Activated CD4-positive, alpha-beta T cell treated with anti-CD3 and anti-CD28 coated beads, Interleukin-2, amount 10 ng/mL, durations not matched to agents 7 days and 5 days (primary cell): ENCODE measurements at places on chromosomes 6 and 20.

- no peak for DNase-seq
- no peaks in the 10 kb centered on the region for H3K36me3 ChIP-seq
- H3K27me3 ChIP-seq, result no peaks in the 10 kb centered on the region
- no peak overlapping the region for H3K4me3 ChIP-seq
Measured at GRCh38 chr6:168524571-168525001, 83.6 kb downstream of the SMOC2 start.

- H3K4me1 ChIP-seq, result no peaks in the 10 kb centered on the region
- no peak overlapping the region for H3K4me3 ChIP-seq
- DNase-seq, result no peak
- H3K27ac ChIP-seq, result no peak overlapping the region
Measured at GRCh38 chr6:132161283-132161682, 210.1 kb upstream of the CCN2 start.

GRCh38 chr6:25485821-25486534 is 166.0 kb upstream of the SCGN start:
- DNase-seq, result no peak
- no peak overlapping the region for H3K27ac ChIP-seq
- no peaks in the 10 kb centered on the region for H3K36me3 ChIP-seq
- H3K4me1 ChIP-seq, result peaks cover 6% of the 10 kb centered on the region
- H3K4me3 ChIP-seq, result no peak overlapping the region

- no peak overlapping the region for H3K27ac ChIP-seq
- peaks cover 5% of the 10 kb centered on the region for H3K27me3 ChIP-seq
- peaks cover 3% of the 10 kb centered on the region for H3K36me3 ChIP-seq
- peaks cover 5% of the 10 kb centered on the region for H3K4me1 ChIP-seq
Measured at GRCh38 chr6:26483727-26484126, 16.4 kb upstream of the BTN1A1 start.

DNA sequence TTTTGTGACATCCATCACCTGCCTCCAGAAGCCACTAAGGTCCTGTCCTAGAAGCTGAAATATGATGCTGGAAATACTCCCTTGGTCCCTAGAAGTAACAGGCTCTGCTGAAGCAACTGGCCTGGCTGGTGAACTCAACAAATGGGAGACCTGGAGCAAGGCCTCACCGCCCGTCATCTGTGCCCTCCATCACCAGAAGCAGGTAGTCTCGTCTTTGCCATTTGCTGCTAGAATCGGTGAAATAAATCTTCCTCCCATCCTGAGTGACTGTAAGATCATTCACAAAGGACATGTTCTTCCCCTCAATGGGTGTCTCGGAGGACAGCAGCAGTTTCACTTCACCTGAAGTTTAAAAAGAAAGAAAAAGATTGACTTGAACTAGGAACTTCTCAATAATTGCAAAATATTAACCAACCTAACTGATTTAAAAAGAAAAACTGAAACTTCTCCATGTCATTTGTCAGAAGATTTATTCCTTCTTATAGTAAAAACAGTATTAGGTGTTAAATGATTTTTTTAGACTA is 21.0 kb downstream of the CST7 start:
- no peak overlapping the region for H3K4me3 ChIP-seq
- H3K27me3 ChIP-seq, result no peaks in the 10 kb centered on the region

DNA sequence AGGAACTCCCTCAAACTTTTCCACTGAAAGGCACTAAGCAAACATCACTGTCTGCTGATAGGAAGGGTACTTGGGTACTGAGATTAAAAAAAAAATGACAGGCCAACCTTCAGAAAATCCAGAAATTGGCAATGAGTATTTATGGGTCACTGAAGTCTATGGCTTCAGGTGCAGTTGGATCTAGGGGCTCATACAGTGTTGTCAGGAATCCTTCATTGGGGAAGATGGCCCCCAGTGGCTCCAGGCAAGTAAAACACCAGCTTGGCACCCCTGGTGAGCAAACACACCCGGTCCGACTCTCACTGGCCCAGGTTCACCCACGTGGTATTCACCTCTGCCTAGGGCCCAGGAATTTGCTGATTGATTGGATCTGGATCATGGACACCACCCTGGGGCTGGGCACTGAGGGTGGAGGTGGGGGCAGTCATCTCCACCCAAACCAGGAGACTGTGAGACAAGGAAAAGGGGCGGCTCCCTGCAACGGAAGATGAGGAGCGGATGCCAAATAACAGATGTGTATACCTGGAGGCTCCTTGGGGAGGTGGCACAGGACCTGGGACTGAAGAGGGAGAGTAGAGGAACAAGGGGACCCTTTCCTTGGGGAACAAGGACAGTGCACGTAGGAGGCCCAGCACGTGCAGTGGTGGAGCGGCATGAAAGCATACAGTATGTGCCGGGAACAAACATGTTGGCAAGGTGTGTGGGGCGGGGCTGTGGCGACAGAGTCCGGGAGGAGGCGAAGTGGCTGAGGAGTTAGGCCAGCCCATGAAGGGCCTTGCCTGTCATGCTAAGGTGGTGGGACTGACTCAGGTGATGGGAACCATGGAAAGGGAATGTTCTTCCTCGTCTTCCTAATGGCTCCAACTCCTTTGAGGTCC is 4.7 kb downstream of the SLC2A10 start:
- peaks cover 3% of the 10 kb centered on the region for H3K4me1 ChIP-seq
- H3K27me3 ChIP-seq, result peaks cover 20% of the 10 kb centered on the region
- H3K4me3 ChIP-seq, result no peak overlapping the region
- H3K36me3 ChIP-seq, result no peaks in the 10 kb centered on the region
- no peak overlapping the region for H3K27ac ChIP-seq
- no peak for DNase-seq

DNA sequence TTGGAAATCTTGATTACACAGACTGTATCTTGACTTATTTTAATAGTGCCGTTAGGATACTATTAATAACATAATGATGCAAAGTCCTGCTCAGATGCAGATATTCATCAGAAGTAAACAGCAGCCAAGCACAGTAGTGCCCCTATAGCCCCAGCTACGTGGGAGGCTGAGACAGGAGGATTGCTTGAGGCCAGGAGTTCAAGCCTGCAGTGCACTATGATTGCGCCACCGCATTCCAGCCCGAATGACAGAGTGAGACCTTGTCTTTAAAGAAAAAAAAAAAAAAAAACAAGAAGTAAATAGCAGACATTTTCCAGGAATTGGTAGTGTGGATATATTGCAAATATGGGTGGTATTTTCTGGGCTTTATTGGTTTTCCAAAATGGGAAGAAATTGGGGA is 61.8 kb downstream of the TULP4 start:
- DNase-seq, result no peak
- H3K4me3 ChIP-seq, result no peak overlapping the region
- H3K27ac ChIP-seq, result no peak overlapping the region
- no peaks in the 10 kb centered on the region for H3K4me1 ChIP-seq

- DNase-seq, result no peak
- H3K4me1 ChIP-seq, result no peaks in the 10 kb centered on the region
- peaks cover 11% of the 10 kb centered on the region for H3K27me3 ChIP-seq
- H3K4me3 ChIP-seq, result no peak overlapping the region
- H3K27ac ChIP-seq, result no peak overlapping the region
Measured at GRCh38 chr20:46221256-46221833, 87.0 kb downstream of the CDH22 start.

DNA sequence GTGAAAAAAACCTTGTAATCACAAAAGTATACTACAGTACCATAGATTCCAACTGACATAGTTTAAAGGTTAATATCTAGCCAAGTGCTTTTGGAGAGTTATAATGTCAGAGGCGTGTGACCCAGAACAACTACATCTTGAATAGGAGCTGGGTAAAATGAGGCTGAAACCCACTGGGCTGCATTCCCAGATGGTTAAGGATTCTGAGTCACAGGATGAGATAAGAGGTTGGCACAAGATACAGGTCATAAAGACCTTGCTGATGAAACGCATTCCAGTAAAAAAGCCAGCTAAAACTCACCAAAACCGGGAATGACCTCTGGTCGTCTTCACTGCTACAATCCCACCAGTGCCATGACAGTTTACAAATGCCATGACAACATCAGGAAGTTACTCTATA is 22.4 kb upstream of the KIAA0408 start:
- H3K4me3 ChIP-seq, result no peak overlapping the region
- H3K4me1 ChIP-seq, result peaks cover 28% of the 10 kb centered on the region
- DNase-seq, result no peak
- peaks cover 4% of the 10 kb centered on the region for H3K27me3 ChIP-seq

- H3K27me3 ChIP-seq, result no peaks in the 10 kb centered on the region
- no peak overlapping the region for H3K4me3 ChIP-seq
- no peaks in the 10 kb centered on the region for H3K4me1 ChIP-seq
- no peak for DNase-seq
- H3K36me3 ChIP-seq, result no peaks in the 10 kb centered on the region
Measured at GRCh38 chr6:139853302-139853992, 479.0 kb upstream of the CITED2 start.

DNA sequence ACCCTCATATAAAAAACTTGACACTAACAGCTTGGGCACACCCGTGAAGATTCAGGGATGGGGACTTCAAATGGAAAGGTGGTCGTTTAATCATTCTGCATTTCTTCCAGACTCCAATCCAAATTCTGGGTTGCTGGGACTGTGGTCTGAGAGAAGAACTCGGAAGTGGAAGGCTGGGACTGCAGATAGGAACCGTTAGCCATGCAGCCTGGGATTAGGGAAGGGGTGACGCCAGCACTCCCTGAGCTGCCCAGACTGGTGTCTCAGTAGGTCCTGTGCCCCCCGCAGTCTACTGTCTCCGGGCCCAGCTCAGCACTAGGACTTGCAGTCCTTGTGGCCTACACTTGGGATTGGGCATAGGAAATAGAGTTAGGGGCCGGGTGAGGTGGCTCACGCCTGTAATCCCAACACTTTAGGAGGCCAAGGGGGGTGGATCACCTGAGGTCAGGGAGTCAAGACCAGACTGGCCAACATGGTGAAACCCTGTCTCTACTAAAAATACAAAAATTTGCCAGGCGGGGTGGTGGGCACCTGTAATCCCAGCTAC is 511 bp upstream of the CLIC1 start:
- peaks cover 42% of the 10 kb centered on the region for H3K36me3 ChIP-seq
- no peaks in the 10 kb centered on the region for H3K27me3 ChIP-seq
- peaks cover 68% of the 10 kb centered on the region for H3K4me1 ChIP-seq
- peak overlapping the region; percentile 96 for H3K27ac ChIP-seq
- no peak for DNase-seq

DNA sequence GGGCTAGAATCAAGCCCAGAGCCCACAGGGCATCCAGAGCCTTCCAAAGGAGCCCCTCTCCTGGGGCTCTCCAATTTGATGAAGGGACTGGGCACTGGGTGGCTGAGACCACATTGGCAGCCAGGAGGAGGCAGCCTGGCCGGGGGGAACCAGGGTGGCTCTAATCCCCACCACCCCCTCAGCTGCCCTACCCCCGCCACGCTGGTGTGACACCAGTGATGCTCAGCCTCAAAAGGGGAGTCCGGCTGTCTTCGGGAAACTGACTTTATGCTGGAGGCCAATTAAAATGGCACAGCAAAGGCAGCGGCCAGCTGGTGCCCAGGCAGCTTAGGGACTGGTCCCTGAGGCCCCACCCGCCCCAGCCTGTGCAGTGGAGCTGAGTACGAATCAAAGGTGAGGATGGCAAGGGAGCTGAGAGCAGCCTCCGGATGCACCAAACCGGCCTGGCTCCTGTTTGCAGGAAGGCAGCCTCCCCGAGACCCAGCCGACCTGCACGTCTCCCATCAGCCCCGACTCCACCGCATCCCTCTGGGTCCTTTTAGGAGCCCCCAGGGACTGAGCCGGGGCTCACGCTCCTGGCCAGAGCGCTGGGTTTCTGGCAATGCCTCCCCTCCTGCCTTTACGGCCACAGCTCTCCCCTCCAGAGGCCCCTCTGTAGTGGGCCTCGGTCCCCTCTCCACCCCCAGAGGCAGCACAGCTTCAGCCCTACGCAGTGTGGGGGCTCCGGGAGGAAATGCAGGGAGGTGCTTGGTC is 28.5 kb downstream of the CHRNA4 start:
- peaks cover 4% of the 10 kb centered on the region for H3K36me3 ChIP-seq
- no peak overlapping the region for H3K4me3 ChIP-seq
- H3K27ac ChIP-seq, result no peak overlapping the region
- peaks cover 7% of the 10 kb centered on the region for H3K27me3 ChIP-seq
- H3K4me1 ChIP-seq, result no peaks in the 10 kb centered on the region

GRCh38 chr6:47700596-47700995 is 2.2 kb downstream of the ADGRF4 start:
- DNase-seq, result no peak
- peaks cover 3% of the 10 kb centered on the region for H3K27me3 ChIP-seq
- no peaks in the 10 kb centered on the region for H3K36me3 ChIP-seq
- no peak overlapping the region for H3K27ac ChIP-seq
- H3K4me3 ChIP-seq, result no peak overlapping the region

GRCh38 chr6:75760320-75760719 is 11.3 kb downstream of the MYO6 start:
- no peaks in the 10 kb centered on the region for H3K36me3 ChIP-seq
- H3K4me1 ChIP-seq, result no peaks in the 10 kb centered on the region
- peaks cover 31% of the 10 kb centered on the region for H3K27me3 ChIP-seq
- no peak for DNase-seq
- H3K4me3 ChIP-seq, result no peak overlapping the region

DNA sequence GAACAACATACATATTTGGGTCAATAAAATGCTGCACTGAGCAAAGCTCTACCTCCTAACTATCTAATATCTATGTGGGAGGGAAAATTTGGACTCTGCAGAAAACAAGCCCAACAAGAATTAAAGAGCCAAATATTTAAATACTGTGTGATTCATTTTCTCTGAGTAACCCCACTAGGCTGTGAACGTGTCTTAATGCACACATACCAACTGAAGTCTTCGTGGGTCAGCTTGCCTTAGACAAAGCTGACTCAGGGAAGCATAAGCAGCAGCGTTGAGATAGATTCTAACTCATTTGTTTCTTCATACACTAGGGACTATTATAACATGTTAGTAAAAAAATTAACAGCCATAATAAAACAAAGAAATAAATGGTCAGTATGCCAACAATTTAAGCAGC is 114.3 kb downstream of the GJA1 start:
- no peak for DNase-seq
- H3K27me3 ChIP-seq, result no peaks in the 10 kb centered on the region
- no peaks in the 10 kb centered on the region for H3K4me1 ChIP-seq
- H3K27ac ChIP-seq, result no peak overlapping the region
- H3K4me3 ChIP-seq, result no peak overlapping the region

GRCh38 chr20:45783656-45784294 is 7.9 kb downstream of the WFDC3 start:
- no peak for DNase-seq
- no peak overlapping the region for H3K27ac ChIP-seq

DNA sequence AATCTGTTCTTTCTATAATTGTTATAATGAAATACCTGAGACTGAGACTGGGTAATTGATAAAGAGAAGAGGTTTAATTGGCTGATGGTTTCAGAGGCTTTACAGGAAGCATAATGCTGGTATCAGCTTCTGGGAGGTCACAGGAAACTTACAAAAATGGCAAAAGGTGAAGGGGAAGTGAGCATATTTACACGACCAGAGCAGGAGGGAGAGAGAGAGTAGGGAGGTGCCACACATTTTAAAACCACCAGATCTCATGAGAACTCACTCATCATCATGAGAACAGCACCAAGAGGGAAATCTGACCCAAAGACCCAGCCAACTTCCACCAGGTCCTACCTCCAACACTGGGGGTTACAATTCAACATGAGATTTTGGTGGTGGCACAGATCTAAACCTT is 2.6 kb upstream of the SIRPB1 start:
- peaks cover 39% of the 10 kb centered on the region for H3K36me3 ChIP-seq
- peak; percentile 26 for DNase-seq
- no peak overlapping the region for H3K4me3 ChIP-seq
- H3K27ac ChIP-seq, result peak overlapping the region; percentile 88
- no peaks in the 10 kb centered on the region for H3K27me3 ChIP-seq

GRCh38 chr6:37200085-37200484 is 30.1 kb downstream of the PIM1 start:
- no peak overlapping the region for H3K27ac ChIP-seq
- peaks cover 2% of the 10 kb centered on the region for H3K36me3 ChIP-seq
- no peak overlapping the region for H3K4me3 ChIP-seq
